Colonic mucosa (tissue), 4 donors: ENCODE measurements at places on chromosomes 7 and 10. TPM values are rescaled to one million over a fixed set of nuclear protein-coding genes. Genes with fewer than 3 reads are reported as not detected.

- no peak overlapping the region for H3K27ac ChIP-seq
- H3K4me3 ChIP-seq: no peak overlapping the region
- H3K4me1 ChIP-seq: no peaks in the 10 kb centered on the region
- no peak for DNase-seq
- no peaks in the 10 kb centered on the region for H3K27me3 ChIP-seq
- no peaks in the 10 kb centered on the region for H3K36me3 ChIP-seq
These were observed 40.6 kb downstream of the CCDC172 start for GRCh38 chr10:116364868-116365267.

GRCh38 chr10:115657161-115657860 lies 564.1 kb downstream of the ATRNL1 start:
- H3K36me3 ChIP-seq: no peaks in the 10 kb centered on the region
- no peaks in the 10 kb centered on the region for H3K4me1 ChIP-seq
- H3K27ac ChIP-seq: no peak overlapping the region
- H3K4me3 ChIP-seq: no peak overlapping the region

GRCh38 chr10:53749439-53749838 lies 976.9 kb upstream of the MBL2 start:
- no peak overlapping the region for H3K4me3 ChIP-seq
- no peak for DNase-seq
- H3K36me3 ChIP-seq: no peaks in the 10 kb centered on the region
- H3K4me1 ChIP-seq: no peaks in the 10 kb centered on the region

The ADIRF gene
- 91.2 TPM for total RNA-seq

The CYP2C19 gene
- 0.16 TPM for total RNA-seq

The PON1 gene
- not detected for total RNA-seq
